ENCODE measurements at places on chromosomes 4 and X.

GRCh38 chrX:72142094-72142793 is 10.5 kb upstream of the RTL5 start:
- peak; percentile 94 for DNase-seq

GRCh38 chr4:535924-536281 is 36.9 kb downstream of the PIGG start:
- DNase-seq = no peak

- DNase-seq = no peak
Observed at GRCh38 chr4:7808752-7809151, 130.9 kb downstream of the AFAP1 start.

DNA sequence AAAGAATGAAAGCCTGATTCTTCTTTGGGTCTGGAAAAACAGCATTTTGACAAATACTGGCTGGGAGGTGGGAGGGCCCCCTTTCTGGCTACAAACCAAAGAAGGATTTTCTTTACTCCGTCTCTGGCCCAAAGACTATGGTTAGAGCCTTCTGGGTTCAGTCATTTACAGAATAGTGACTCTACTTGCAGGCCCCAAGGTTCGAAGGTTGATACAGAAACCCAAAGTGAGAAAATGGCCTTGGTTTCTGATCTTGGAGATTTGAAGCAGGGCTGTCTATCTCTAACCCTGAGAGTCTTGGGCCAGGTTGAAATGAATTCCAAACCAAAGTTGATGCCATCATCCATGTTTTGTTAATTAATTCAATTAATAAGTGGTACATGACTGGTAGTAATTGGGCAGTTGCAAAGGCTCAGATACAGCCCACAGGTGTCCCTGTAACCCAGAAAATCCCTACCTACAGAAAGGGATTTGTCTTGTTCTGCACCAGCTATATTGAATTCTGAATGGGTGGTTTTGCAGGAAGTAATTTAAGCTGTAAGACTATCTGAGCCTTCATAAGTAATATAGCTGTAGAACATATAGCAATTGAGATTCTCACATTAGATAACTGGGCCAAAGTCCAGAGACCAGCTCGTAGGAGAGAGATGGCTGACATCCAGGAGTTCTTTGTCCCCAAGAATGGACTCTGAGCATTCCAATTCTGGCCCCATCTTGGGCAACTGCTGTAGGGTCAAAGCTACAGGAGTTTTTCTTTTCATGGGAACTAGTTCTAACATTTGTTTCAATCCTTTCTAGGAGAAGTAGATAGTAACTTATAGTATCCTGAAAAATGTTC is 34.5 kb downstream of the CHRNA9 start:
- DNase-seq = no peak

DNA sequence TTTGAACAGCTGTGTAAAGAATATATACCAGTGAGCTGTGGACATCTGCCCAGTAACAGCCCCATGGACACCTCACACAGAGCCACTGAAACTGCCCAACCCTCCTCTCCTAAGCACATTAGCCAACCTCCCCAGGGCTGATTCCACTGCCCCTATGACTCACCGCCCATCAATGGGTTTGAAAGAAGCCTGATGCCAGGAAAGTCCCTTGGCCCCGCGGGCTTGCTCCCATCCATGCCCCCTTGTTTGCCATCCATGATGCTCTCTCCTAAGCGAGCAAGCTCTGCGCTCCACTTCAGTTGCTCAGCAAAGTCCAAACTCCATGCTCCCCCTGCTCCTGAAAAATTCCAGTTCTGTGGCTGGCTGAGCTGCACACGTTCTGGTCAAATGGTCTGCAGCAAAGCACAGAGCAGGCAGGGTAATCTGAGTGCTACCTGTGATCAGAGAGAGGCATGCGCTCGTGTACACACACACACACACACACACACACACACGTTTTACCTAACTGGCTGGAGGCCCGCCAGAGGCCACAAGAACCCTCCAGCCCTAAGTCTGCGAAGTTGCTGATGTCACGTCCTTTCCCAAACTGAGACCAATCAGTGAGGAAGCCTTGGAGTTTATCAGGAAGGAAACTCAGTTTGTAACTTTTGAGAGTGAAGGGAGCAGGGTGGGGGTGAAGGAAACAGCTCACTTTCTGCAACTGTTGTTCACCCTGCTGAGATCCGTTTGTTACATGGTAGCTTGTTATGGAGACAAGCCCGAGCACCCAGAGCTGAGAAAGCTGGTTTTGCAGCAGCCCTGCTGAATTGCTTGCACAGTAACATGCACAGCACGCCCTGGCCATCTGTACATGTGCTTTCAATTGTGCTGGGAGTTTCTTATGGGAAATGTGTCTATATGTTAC is at the start of gene ASB9:
Gene ASB9, minus strand, starts transcription at position 466 of the 904 bp plus-strand sequence. Its CDS starts 209 bp downstream, at position 257.
- peak; percentile 15 for DNase-seq

DNA sequence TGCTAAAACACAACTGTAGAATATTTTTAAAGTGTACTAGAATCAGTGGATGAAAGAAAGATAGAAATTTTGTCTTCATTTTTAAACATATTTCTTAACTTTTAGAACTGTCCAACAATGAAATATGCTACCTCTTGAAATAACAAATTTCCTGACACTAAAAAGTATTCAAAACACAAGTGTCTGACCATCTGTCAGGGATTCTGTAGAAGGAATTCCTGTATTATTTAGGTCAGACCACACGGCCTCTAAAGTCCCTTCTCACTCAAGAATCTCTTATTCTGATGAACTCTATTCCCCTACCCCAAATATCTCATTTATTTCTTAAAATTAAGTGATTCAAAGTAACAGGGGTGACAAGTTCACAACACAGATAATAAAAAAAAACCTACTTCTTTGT is 99.1 kb downstream of the MAML3 start:
- DNase-seq = no peak

DNA sequence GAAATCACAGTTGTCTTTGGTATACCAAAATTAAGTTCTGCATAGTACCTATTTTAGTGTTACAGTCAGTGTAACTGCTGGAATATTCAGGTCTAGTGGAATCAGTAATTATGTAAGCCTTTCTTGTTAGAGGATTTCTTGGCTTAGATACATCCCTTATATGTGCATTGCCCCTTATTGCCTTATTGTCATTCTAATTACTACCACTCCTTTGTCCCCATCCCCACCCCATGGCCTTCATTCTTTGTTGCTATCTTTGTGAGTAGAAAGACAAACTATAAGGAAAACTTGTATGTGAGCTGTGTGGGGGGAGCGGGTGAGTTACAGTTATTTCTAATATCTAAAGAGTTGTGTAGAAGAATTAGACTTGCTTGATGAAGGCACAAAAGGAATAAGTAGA is 36.9 kb upstream of the RPA4 start:
- no peak for DNase-seq

- DNase-seq = no peak
Observed at GRCh38 chrX:153434801-153435200, 11.1 kb downstream of the TREX2 start.

GRCh38 chrX:140500441-140500840 is 4.4 kb downstream of the SOX3 start:
- no peak for DNase-seq

GRCh38 chr4:77358315-77358928 is 201.4 kb downstream of the CCNG2 start:
- DNase-seq = peak; percentile 6

GRCh38 chr4:52894443-52894842 is 32.3 kb downstream of the RASL11B start:
- DNase-seq = no peak

DNA sequence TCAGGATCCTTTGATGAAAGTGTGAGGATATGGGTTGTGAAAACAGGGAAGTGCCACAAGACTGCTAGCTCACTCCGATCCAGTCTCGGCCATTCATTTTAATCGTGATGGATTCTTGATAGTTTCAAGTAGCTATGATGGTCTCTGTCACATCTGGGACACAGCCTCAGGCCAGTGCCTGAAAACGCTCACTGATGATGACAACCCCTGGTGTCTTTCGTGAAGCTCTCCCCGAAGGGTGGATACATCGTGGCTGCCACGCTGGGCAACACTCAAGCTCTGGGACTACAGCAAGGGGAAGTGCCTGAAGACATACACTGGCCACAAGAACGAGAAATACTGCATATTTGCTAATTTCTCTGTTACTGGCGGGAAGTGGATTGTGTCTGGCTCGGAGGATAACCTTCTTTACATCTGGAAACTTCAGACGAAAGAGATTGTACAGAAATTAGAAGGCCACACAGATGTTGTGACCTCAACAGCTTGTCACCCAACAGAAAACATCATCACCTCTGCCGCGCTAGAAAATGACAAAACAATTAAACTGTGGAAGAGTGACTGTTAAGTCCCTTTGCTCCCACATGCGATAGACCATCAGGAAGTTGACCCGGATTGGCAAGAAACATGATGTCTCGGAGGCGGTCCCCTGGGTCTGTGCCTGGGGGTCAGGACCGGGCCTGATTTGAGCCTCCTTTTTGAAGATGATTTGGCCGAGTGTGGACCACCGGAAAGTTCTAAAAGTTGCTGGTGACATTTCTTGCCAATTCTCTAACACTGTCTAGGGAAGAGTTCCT is 22.2 kb downstream of the LIAS start:
- DNase-seq = no peak

- DNase-seq = no peak
Observed at GRCh38 chrX:16137416-16138107, 14.2 kb downstream of the GRPR start.

DNA sequence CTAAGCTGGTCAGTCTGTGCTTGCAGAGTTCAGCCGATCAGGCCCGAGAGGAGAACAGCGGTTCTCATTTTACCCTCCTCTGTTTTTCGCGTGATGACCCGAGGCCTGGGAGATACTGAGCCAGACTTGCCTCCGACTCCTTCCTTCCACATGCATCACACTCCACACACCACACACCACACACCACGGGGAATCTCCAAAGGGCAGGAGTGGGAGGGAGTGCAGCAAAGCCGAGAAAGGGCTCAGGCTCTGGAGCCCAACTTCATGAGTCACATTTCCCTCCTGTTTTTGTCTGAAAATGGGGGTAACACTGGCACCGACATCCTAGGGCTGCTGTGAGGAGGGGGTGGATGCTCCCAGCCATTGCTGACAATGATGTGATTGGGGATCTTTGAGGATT is 38.9 kb downstream of the TKTL1 start:
- no peak for DNase-seq

GRCh38 chr4:140012688-140013486 is 141.1 kb downstream of the MAML3 start:
- peak; percentile 47 for DNase-seq

- DNase-seq = no peak
Observed at GRCh38 chrX:121958886-121959285, 911.5 kb downstream of the GLUD2 start.

DNA sequence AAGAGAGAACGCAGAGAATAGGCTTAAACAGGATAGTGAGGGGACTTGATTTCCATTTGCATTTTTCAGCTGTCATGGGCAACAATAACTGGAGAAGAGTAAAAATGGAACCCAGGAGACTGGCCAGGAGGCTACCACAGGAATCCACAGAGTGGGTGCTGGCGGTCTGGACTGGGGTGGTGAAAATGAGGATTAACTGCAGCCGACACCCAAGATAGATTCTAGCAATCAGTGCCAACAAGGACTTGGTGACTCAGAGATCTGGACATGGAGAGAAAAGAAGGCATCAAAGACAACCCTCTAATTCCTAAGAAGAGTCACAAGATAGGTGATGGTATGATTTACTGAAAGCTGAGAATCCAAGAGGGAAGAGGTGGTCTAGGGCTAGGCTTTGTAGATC is 102.8 kb downstream of the ATP8A1 start:
- no peak for DNase-seq

DNA sequence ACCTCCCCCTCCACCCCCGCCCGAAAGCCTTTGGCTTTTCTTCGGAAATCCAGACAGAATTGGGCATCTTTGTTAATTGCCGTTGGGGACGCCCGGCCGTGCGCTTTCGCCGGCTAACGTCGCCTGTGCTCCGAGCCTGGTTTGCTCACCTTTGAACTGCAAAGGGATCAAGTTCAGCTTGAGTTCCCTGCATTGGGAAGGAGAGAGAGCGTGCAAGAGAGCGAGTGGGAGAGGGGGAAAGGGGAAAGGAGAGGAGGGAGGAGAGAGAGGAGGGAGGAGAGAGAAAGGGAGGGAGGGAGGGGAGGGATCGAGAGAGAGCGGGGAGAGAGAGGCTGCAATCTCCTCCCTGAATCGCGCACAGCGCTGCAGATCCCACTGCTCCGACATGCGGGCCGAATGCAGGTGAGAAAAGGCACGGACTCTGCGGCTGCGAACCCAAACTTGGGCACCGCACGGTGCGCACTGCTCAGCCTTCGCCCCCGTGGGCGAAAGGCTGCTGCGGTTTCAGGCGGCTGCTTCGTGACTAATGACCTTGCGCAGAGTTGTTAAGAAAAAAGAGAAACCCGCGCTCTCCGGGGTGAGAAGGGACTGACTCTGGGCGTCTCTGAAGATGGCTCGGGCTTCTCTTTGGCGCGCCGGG is at the start of gene PCDH7:
Gene PCDH7, plus strand, starts transcription at position 349 of the 640 bp plus-strand sequence. CDS start 1,054 bp downstream, outside the sequence.
- DNase-seq = peak; percentile 60

GRCh38 chr4:182240161-182241130 is 2.8 kb upstream of the TENM3 start:
- DNase-seq = no peak

- no peak for DNase-seq
Observed at GRCh38 chrX:25034889-25035288, 19.1 kb upstream of the ARX start.

- DNase-seq = no peak
Observed at GRCh38 chr4:154720618-154721267, 23.1 kb upstream of the LRAT start.

- no peak for DNase-seq
Observed at GRCh38 chr4:129322920-129323319, 227.0 kb downstream of the C4orf33 start.

- DNase-seq = no peak
Observed at GRCh38 chr4:94680176-94680862, 77.4 kb upstream of the BMPR1B start.

DNA sequence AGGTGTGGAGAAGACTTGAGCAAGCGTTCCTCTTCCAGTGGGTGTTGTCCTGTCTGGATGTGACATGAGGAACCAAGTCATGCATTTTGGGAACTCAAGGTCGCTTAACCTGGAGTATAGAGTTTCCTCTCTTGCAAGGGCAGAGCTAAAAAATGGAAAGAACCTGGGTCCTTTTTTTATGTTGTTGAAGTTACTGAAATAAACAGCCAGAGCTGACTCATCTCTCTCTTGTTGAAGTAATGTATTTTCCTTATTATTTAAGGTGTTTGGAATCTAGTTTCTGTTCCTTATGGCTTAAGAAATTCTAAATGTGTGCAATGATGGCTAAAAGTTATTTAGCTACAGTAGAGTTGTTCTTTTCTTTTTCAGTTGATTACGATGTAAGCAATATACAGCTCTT is 314.5 kb downstream of the CAMK2D start:
- no peak for DNase-seq

DNA sequence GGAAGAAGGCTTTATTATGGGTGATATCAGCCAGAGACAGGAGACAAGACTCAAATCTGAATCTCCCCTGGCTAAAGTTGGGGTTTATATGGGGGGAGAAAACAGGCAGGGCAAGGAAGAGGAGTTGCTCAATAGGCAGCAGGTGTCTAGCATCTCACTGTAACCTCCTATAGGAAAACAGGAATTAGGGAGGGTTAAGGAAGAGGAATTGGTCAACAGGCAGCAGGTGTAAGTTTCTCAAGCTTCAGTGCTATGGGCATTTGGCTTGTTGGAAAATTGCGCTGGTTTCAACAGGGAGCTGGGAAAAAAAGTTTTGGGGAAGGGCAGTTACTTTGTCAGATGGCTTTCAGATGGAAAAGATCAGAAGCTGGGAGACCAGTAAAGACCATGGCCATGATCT is 206.4 kb downstream of the NWD2 start:
- no peak for DNase-seq

Measured in NCI-H2081 (cell line).